ENCODE measurements at places on chromosomes 5 and 9.

DNA sequence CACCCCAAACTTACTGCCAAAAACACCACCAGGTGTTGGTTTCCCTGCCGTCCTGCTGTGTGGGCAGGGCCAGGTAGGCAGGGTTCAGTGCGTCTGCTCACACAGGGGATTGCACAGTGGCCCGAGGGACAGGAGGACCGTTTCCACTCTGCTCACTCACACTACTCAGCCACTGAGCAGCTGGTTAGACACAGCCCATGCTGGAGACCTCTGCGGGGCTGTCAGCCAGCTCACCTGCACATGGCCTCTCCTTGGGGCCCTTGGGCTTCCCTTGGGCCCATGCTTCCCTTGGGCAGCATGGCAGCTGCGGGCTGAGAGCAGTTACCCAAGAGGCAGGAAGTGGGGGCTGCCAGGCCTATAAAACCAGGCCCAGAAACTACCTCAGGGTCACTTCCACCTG lies 79.0 kb downstream of the SYK start:
- DNase-seq, result no peak

GRCh38 chr9:89791754-89792153 lies 186.9 kb downstream of the GADD45G start:
- no peak for DNase-seq

DNA sequence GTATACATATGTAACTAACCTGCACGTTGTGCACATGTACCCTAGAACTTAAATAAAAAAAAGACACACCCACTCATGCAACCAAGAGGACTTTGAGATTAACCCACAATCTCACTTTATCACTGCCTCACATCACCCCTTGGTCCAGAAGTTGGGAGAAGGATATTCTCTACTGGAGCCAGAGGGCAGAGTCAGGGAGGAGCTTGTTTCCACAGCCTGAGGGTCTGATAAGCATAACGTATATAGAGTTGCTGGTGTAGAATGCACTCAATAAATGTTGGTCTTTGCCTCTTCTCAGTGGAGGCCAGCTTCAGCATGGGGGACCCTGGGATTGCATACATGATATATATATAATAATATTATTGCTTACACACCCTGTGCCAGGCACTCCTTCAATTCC lies 10.1 kb downstream of the KCNV2 start:
- DNase-seq, result no peak

DNA sequence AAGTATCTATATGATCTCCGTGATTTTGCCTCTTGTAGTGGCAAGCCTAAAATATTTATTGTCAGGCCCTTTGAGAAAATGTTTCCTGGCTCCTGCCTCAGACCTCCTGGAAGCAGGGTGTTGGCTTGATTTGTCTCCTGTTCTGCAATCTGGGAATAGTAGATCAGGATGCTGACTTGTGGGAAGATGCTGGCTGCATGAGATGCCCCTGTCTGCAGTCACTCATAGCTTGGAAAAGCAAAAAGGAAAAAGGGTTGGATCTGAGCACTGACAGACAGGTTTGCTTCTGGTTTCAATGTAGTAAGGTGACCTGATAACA lies 16.7 kb downstream of the TJP2 start:
- no peak for DNase-seq

- no peak for DNase-seq
Measured at GRCh38 chr5:154157483-154158378, 32.8 kb upstream of the GALNT10 start.

DNA sequence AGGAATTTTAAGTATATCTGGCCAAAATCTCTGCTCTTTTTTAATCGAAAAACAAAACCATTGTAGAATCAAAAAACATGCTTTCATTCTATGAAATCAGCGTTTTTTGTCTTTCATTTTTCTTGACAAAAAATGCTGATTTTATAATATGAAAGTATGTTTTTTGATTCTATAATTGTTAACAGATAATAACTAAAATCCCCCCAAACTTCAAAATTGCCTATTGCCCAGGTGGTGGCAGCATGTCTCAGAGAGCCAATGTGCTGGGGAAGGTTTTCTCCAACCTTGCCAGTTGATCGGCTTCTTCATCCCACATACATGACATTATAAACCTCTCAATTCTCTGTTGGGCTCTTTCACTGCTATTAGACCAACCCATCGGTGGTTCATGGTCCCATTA lies 5.1 kb upstream of the SMIM15 start:
- DNase-seq, result peak; percentile 2

- no peak for DNase-seq
Measured at GRCh38 chr9:105121861-105122430, 122.5 kb upstream of the SLC44A1 start.

GRCh38 chr5:100444961-100445360 lies 90.2 kb upstream of the FAM174A start:
- no peak for DNase-seq

GRCh38 chr5:37825334-37825915 lies 14.4 kb downstream of the GDNF start:
- no peak for DNase-seq

DNA sequence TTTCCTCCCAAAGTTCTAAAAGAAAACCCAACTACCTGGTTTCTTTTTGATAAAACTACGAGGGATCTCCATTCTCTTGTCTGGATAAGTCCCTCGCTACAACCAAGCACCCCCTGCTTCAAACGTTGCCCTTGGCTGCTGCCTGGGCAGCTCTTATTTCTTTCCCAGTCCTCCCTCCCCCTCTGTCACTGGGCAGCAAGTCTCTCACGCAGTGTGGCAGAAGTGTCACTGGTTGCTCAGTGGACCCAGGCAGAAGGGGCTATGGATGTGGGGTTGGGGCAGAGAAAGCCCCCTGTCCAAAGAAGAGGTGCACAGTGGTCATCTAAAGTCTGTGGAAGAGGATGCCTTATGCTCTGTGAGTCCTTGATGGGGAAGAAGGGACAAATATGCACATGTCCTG lies 7.2 kb upstream of the SMIM32 start:
- no peak for DNase-seq

DNA sequence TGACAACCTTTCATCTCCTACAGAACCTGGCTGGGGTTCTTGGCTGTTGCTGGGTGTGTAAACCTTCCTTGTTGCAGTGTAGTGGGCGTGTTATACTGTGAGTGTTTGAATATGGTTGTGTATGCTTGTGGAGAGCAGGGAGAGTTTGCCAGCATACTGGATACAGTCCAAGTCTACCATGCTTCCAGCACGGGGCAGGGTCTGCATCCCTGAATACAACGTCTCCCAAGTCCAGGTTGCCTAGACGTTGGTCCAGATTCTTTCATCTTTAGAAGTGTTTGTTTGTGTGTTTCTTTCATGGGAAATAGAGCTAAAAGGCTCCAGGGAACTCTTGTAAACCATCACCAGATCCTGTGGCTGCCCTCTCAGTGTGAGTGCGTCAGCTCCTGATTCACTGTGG lies 46.4 kb downstream of the SYK start:
- peak; percentile 48 for DNase-seq

- no peak for DNase-seq
Measured at GRCh38 chr5:68084396-68084795, 131.2 kb upstream of the PIK3R1 start.

GRCh38 chr5:158720281-158720680 lies 379.4 kb downstream of the EBF1 start:
- no peak for DNase-seq

DNA sequence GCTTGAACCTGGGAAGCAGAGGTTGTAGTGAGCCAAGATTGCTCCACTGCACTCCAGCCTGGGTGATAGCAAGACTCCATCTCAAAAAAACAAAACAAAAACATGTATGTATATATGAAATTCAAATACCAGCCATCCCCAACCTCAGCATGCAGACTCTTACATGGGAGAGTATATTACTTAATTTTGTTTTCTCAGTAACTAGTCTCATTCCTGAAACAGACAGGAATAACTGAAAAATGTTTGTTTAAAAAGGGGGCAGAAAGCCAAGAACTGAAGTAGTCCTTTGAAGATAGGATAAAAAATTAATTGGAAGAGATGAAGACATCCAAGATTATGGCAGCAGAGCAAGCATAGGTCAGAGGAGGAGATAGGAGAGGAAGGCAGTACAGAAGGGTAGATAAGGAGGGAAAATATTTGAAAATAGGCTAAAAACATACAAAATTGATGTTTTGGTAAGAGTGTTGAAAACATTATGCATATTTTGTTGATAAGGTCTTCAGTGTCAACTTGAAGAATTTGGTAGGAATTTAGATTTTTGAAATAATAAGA lies 309.9 kb downstream of the MAT2B start:
- DNase-seq, result no peak

- DNase-seq, result no peak
Measured at GRCh38 chr9:36017278-36017677, 19.4 kb upstream of the RECK start.

DNA sequence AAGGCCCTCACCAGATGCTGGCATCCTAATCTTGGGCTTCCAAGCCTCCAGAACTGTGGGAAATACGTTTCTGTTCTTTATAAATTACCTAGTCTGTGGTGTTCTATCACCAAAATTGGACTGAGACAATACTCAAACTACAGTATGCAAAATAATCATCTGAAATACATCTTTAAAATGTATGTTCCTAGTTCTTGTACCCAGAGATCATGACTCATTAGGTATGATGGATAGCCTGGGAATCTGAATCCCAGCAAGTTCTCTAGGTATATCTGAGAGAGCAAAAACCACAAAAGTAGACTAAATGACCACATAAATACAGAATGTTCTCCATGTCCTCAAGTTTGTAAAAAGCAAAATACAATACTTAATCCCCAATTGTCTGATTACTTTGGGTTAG lies 166.3 kb downstream of the YIPF5 start:
- no peak for DNase-seq

GRCh38 chr5:1108865-1109174 lies 3.0 kb downstream of the SLC12A7 start:
- no peak for DNase-seq

- no peak for DNase-seq
Measured at GRCh38 chr5:130975299-130975698, 189.8 kb downstream of the HINT1 start.

DNA sequence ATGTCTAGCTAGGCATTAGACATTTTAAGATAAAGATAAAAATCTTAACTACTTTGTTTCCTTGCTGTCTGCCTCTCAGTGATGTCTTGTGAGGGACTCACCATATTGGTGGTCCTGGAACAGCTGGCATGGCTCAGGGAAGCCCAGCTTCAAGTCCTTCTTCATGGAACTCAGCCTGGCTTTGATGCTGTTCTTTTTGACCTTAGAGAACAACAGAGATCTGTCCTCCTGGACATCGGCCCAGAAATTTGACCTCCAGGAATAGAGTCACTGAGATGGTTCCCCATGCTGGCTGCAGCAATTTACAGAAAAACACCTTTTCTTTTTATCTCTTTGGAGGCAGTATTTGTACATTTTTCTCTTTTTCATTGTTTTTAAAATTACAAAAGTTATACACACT lies 235.5 kb upstream of the WWC1 start:
- no peak for DNase-seq

- no peak for DNase-seq
Measured at GRCh38 chr5:137203011-137203632, 296.0 kb downstream of the SPOCK1 start.

DNA sequence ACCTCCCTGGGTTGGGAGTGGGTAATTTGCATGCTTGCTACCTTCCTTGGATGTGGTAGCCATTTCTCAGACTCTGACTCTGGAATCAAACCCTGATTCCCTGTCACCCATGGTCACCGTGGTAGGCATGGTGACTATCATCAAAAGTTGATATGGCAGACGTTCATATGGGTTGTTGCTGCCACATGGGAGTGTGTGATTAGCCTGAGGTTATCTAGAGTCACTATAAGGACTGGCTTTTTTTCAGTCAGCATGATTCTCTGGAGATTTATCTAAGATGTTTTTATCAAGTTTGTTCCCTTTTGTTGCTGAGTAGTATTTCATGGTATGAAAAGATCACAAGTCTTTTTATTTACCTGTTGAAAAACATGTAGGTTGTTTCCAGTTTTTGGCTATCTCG lies 7.0 kb downstream of the RCL1 start:
- no peak for DNase-seq

DNA sequence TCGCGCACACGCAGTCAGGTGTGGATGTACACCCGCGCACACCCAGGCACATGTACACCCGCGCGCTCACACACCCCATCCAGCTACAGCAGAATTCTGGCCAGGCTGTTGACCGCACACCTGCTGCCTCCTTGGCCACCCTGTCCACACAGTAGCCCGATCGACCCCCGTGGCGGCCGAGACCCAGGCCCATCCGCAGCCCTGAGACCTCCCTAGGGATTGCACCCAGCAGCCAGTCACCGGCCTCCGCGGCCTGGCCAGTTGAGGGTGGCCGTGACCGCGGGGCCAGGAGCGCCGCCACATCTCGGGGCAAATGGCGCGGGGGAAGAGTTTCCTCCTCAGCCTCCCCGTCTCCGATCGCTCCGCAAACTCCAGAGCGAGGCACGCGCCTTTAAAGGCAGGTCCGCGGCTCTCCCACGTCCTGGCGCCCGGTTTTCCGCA lies 774 bp upstream of the ADAMTS16 start:
- DNase-seq, result no peak

DNA sequence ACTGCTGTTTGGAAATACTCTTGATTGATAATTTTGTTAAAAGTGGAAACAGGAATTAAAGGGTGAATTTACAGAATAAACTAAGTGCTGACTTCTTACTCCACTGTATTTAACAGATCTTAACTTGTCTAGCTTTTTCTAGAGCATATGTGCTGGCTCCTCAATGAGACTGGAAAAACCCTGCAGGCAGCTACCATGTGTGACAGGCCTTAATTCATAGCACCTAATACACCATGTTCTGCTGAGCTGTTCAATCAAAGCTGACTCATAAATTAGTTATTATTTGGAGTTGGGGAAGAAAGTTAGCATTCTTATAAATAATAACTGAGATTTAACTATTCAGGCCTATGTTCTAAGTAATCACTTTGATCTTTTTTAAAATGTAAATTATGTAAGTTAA lies 29.4 kb downstream of the CTNNAL1 start:
- DNase-seq, result no peak

DNA sequence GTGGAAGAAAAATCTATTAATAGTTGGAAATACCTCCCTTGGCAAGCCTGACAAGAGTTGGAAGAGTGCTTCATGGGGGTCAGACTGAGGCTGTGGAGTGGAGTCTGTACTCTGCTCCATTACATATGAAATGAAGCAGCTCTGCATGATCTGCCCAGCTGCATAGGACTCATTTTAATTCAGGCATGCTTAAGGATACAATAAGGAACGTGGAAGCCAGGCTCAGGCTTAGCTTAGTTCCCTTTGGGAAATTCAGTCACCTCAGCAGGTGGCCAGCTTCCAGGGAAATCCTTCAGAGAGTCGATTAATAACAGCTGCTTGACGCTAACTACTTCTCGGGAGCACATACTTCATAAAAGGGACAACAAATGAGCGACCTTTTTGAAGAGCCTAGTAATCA lies 1672.9 kb upstream of the WWC1 start:
- DNase-seq, result peak; percentile 4

DNA sequence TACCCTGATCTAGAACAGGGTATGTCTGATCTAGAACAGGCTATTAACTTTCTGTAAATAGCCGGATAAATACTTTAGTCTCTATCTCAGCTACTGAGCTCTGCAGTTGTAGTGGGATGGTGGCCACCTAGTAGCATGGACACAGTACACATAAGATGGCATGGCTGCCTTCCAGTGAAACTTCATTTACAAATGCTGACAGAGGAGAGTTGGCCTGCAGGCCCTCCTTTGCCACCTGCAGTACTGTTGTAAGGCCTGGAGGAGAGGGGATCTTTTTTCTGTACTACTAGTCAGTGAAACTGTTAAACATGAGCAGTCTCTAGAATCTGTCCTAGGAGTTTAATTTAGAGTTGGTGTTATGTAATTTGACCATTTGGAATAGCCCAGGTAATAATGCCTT lies 86.0 kb downstream of the TRIO start:
- DNase-seq, result no peak

Measured in DMS79 treated with DMSO at 0.1 percent for 48 hours (cell line).